ENCODE measurements at places on chromosomes 3 and 15.

- H3K27me3 ChIP-seq = peaks cover 74% of the 10 kb centered on the region
- H3K36me3 ChIP-seq = no peaks in the 10 kb centered on the region
- no peak for DNase-seq
- no peak overlapping the region for H3K27ac ChIP-seq
- peaks cover 46% of the 10 kb centered on the region for H3K4me1 ChIP-seq
- H3K4me3 ChIP-seq = peak overlapping the region; percentile 67
These were observed 542 bp upstream of the MEIS2 start for GRCh38 chr15:37100966-37101215.

DNA sequence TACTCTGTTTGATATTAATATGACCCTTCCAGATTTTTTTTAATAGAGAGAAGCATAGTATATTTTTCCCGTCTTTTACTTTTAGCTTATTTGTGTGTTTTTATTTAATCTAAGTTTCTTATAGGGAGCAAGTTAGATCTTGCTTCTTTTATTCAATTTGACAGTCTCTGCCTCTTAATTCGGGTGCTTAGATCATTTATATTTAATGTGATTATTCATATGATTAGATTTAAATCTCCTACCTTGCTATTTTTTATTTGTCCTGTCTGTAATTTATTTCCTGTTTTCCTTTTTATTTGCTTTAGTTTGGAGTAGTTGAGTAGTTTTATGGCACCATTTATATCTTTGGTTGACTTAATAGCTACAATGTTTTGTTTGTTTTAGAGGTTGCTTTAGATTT is 66.1 kb downstream of the GJD2 start:
- H3K27me3 ChIP-seq = peaks cover 16% of the 10 kb centered on the region
- no peaks in the 10 kb centered on the region for H3K4me1 ChIP-seq
- DNase-seq = no peak
- H3K36me3 ChIP-seq = no peaks in the 10 kb centered on the region
- H3K27ac ChIP-seq = no peak overlapping the region

DNA sequence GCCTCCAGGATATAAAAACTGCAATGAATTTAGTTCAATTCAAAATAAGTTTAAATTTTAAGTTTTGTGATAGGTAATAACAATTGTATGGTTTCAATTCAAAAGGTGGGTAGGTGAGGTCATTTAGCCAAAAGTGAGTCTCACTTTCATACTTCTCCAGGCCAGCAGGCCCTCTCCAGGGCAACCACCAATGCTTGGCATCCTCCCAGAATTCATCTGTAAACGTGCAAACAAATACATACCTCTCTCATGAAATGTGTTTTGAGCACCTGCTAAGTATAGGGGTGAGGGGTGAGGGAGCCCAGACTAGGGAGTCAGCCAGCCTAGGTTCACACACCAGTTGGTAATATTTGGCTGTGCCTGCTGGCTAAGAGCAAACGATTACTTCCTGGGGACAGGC is 22.0 kb upstream of the RBSN start:
- H3K36me3 ChIP-seq = no peaks in the 10 kb centered on the region
- no peaks in the 10 kb centered on the region for H3K27me3 ChIP-seq
- no peak for DNase-seq
- H3K4me1 ChIP-seq = peaks cover 4% of the 10 kb centered on the region
- H3K27ac ChIP-seq = no peak overlapping the region

DNA sequence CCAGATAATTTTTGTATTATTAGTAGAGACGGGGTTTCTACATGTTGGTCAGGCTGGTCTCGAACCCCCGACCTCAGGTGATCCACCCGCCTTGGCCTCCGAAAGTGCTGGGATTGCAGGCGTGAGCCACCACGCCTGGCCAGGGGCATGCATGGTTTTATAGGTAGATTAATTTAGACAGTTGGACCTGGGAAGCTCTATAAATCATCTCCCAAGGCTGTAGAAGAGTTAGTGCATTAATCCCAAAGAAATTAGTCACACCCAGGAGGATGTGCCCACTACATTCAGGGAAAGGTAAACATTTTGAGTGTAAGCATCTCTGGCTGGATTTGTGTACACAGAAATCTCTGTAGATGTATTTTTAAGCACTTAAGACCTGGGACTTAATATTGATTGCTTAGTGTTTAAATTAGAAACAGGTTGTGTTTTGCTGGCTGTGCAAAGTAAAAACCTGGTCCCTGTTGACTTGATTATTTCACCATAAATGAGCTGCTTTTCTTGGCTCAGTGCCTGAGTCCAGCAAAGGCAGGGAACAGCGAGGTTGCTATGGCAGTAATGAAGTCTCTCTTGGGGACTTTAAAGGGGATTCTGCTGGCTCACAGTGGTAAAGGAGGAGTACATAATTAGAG is 19.2 kb downstream of the EXOSC7 start:
- no peak for DNase-seq
- peaks cover 30% of the 10 kb centered on the region for H3K4me1 ChIP-seq
- peaks cover 62% of the 10 kb centered on the region for H3K36me3 ChIP-seq
- no peaks in the 10 kb centered on the region for H3K27me3 ChIP-seq

DNA sequence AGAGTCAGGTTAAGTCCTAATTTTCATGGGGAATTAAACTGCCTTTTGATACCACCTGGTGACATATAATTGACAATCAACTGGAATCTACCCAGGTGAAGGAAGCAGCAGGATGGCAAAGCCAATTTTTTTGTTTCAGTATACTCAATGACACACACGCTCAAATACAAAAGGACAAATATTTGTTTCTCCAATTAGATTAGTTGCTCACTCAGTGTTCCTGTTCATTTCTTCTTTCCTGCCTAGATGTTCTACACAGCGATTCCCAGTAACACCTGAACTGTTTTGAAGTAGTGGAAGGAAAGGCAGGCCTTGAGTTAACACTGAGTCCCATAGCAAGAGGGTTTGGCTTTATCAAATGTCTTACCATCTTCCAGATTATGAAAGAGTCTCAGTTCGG is 157.5 kb downstream of the PDZRN3 start:
- H3K36me3 ChIP-seq = no peaks in the 10 kb centered on the region
- H3K4me3 ChIP-seq = no peak overlapping the region
- no peak for DNase-seq
- no peaks in the 10 kb centered on the region for H3K27me3 ChIP-seq
- no peaks in the 10 kb centered on the region for H3K4me1 ChIP-seq

- no peak overlapping the region for H3K27ac ChIP-seq
- H3K4me3 ChIP-seq = no peak overlapping the region
- no peak for DNase-seq
- no peaks in the 10 kb centered on the region for H3K4me1 ChIP-seq
- no peaks in the 10 kb centered on the region for H3K27me3 ChIP-seq
These were observed 97.6 kb downstream of the SNRPN start for GRCh38 chr15:25052191-25052999.

DNA sequence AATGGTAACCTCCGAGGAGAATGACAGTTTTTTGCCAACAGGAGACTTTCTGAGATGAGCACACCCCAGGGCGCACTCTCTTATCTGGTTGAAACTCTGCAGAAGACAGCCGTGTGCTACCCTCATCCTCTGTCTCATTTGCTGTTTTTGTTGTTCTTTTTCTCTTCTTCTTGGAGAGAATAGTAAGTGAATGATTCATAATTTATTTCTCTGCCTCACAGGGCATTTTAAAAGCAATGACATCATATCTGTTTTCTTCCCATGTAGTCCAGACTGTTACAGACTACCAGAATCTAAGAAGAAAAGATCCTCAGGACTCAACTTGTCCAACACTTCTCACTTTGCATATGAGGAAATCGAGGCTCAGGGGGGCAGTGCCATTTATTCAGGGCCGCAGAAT is 771.1 kb upstream of the GRM7 start:
- no peak for DNase-seq
- H3K36me3 ChIP-seq = no peaks in the 10 kb centered on the region
- H3K4me3 ChIP-seq = no peak overlapping the region
- H3K27me3 ChIP-seq = no peaks in the 10 kb centered on the region

DNA sequence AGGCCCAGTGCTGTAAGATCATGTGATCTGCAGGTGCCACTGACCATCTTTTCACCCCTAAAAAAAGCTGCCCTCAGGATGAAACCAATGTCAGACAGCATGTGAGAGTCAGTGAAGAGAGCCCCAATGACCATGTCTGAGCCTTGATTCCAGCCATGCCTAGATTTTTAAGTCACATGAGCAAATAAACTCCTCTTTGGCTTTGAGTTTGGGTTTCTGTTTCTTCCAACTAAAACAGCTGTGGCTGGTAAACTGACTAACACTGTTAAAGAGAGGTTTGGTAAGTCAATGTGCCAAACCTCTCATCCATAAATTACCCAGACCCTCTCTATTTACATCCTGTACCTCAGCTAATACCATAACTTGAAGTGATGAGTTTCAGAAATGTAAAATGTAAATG is 8.3 kb downstream of the MYO5A start:
- H3K4me1 ChIP-seq = peaks cover 6% of the 10 kb centered on the region
- H3K27ac ChIP-seq = no peak overlapping the region
- H3K36me3 ChIP-seq = no peaks in the 10 kb centered on the region
- no peak for DNase-seq
- no peaks in the 10 kb centered on the region for H3K27me3 ChIP-seq

- no peak overlapping the region for H3K27ac ChIP-seq
- H3K4me1 ChIP-seq = no peaks in the 10 kb centered on the region
- H3K36me3 ChIP-seq = no peaks in the 10 kb centered on the region
These were observed 163.8 kb upstream of the CTNNB1 start for GRCh38 chr3:41035456-41036022.

- DNase-seq = no peak
- no peaks in the 10 kb centered on the region for H3K36me3 ChIP-seq
- no peaks in the 10 kb centered on the region for H3K4me1 ChIP-seq
- no peak overlapping the region for H3K27ac ChIP-seq
- no peaks in the 10 kb centered on the region for H3K27me3 ChIP-seq
- no peak overlapping the region for H3K4me3 ChIP-seq
These were observed 210.0 kb upstream of the PPP2R3A start for GRCh38 chr3:135755330-135756105.

GRCh38 chr3:52259035-52259434 is 13.5 kb downstream of the PPM1M start:
- peaks cover 78% of the 10 kb centered on the region for H3K4me1 ChIP-seq
- no peak for DNase-seq
- H3K27ac ChIP-seq = peak overlapping the region; percentile 49
- H3K36me3 ChIP-seq = peaks cover 96% of the 10 kb centered on the region

DNA sequence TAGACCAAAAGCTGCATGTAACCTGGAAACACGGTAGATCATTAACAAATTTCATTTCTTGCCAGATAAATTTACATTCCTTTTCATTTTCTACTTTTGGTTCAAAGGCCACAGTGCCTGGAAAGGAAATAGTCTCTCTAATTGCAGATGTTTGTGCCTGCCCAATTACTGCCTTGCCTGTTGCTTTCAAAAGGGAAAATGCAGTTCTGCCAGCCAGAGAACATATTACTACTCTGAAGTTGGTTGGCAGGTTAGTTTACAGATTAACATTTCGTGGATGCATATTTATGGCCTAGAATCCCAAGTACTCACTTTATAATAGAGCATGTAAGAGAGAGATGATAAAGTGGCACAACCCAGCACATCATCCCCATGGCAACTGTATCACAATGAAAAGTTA is 124.3 kb upstream of the LRRC3B start:
- no peaks in the 10 kb centered on the region for H3K36me3 ChIP-seq
- H3K27me3 ChIP-seq = no peaks in the 10 kb centered on the region
- no peak overlapping the region for H3K4me3 ChIP-seq
- no peak for DNase-seq
- no peak overlapping the region for H3K27ac ChIP-seq

DNA sequence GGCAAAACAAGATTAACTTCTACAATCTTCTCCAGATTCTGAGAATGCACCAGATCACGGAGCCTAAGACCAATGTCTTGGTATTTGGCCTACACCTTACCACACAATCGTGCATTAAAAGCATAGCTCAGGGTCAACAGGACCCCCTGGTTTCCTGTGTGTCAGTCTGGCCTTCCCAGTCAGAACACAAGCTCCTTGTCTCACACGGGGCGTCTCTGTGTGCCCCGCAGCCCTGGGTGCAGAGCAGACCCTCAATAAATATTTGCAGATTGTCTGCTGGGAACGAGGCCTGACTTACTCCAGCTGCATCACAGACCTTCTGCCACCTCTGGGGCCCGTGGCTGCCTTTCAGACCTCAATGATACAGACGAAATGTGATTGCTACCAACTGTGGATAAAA is 82.5 kb upstream of the CTNNB1 start:
- H3K27ac ChIP-seq = no peak overlapping the region
- peaks cover 35% of the 10 kb centered on the region for H3K4me1 ChIP-seq
- no peak for DNase-seq
- no peaks in the 10 kb centered on the region for H3K36me3 ChIP-seq
- H3K4me3 ChIP-seq = no peak overlapping the region

DNA sequence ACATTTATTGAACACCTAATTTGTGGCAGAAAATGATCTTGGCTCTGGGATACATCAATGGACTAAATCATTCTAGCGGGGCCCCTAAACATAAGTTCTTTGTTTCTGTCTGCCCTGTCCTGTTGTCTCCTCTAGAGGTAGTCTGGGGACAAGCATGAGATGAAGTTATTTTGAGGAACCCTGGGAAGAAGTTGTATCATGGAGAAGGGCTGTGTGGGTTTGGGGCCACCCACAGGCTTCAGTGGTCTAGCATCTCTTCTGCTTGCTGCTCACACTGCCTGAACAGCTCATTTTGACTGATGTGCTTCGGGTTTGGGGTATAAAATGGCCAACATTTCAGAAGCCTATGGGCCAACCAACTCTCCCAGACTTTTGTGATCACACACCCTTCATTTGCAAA is 50.3 kb upstream of the OSBPL11 start:
- no peaks in the 10 kb centered on the region for H3K4me1 ChIP-seq
- no peaks in the 10 kb centered on the region for H3K27me3 ChIP-seq
- no peak overlapping the region for H3K27ac ChIP-seq

- no peak overlapping the region for H3K27ac ChIP-seq
- no peaks in the 10 kb centered on the region for H3K36me3 ChIP-seq
- no peaks in the 10 kb centered on the region for H3K27me3 ChIP-seq
- no peaks in the 10 kb centered on the region for H3K4me1 ChIP-seq
- no peak overlapping the region for H3K4me3 ChIP-seq
- no peak for DNase-seq
These were observed 53.0 kb upstream of the CGNL1 start for GRCh38 chr15:57323299-57323805.

GRCh38 chr15:67010898-67011616 is 54.3 kb upstream of the SMAD3 start:
- no peak overlapping the region for H3K27ac ChIP-seq
- no peaks in the 10 kb centered on the region for H3K4me1 ChIP-seq
- H3K36me3 ChIP-seq = no peaks in the 10 kb centered on the region
- H3K4me3 ChIP-seq = no peak overlapping the region
- DNase-seq = no peak

DNA sequence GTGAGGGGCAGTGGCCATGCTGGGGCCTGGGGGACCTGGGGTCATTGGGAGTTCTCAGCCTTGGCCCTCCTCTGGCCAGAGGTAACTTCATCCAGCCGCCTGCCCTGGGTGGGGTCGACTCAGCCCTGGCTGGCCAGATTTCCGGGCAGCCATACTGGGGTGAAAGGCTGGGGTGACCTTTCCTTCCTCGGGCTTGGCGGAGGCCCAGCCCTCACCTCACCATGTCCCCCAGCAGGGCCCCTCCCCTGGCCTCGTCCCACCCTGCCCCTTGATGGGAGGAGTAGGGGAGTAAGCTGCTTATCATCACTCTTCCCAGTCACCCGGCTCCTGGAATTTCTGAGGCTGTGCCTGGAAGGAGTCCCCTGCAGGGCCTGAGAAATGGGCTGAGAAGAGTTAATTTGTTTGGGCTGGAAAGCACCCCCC is 5.4 kb downstream of the SEMA3F start:
- DNase-seq = no peak
- H3K36me3 ChIP-seq = no peaks in the 10 kb centered on the region
- H3K4me1 ChIP-seq = peaks cover 13% of the 10 kb centered on the region
- peaks cover 19% of the 10 kb centered on the region for H3K27me3 ChIP-seq
- no peak overlapping the region for H3K4me3 ChIP-seq
- H3K27ac ChIP-seq = no peak overlapping the region

GRCh38 chr3:30546934-30547333 is 59.5 kb upstream of the TGFBR2 start:
- H3K4me1 ChIP-seq = no peaks in the 10 kb centered on the region
- H3K27ac ChIP-seq = no peak overlapping the region
- H3K27me3 ChIP-seq = no peaks in the 10 kb centered on the region
- no peak overlapping the region for H3K4me3 ChIP-seq

Data from CD4-positive, alpha-beta T cell (primary cell).